ENCODE measurements at places on chromosomes 16 and 17.
A peak's percentile ranks its signal among the peaks of the same experiment; 100 is the strongest.

GRCh38 chr16:50581845-50582244 is 33.6 kb downstream of the NKD1 start:
- DNase-seq, result no peak

DNA sequence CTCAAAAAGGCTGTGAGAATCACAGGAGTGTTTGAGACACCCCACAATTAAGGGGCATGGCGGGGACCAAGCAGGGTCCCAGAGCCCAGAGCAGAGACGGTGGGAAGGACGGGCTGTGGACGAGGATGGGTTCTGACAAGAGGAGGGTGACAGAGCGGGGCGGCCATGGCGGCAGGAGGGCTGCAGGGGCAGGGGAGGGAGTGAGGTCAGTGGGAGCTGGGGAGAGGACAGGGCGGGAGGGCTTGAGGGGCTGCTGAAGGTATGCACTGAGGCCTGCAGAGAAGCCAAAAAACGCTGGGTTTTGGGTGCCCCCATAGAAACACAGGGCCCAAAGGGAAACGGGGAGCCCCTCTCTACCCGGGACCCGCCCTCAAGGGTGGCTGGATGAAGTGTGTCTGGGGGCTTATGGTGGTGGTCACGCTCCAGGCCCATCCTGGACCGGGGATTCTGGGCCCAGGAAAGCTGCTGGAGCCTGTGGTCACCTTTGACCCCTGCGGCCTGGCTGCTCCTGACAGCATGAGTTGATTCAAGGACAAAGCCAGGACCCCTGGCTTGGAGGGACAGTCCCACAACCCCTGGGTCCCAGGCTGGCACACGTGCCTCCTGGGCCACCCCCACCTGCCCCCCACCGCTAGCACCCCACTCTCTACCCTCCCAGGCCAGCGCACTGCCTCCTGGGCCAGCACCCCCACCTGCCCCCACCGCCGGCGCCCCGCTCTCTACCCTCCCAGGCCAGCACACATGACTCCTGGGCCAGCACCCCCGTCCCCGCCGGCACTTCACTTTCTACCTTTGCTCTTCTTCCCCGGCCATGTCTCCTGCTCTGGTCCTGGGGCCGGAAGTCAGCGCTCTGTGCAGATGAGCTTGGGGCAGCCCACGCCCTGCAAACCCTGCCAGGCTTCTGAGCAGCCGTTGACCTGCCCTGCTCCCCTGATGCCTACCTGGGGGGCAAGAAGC is 31.0 kb upstream of the ACSF3 start:
- no peak for DNase-seq

DNA sequence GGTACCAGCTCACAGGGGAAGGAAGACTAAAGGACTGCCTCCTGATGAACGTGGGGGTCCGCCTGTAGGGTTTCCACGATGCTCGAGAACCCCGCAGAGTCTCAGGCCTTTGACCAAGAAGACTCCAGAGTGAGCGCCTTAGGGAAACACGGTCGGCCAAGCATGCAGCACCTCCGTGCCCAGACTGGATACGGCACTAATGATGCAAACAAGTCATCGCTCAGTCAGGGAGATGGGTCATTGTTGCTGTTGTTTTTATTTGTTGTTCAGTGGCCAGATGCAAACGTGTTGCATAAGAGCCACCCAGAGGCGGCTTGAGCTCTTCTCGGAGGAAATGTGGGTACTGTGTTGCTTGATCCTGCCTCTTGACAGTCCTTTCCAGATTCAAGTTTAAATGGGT is 19.3 kb upstream of the RBFOX3 start:
- DNase-seq, result no peak

GRCh38 chr16:89322321-89323119 is 105.0 kb downstream of the ZNF778 start:
- DNase-seq, result peak; percentile 60

DNA sequence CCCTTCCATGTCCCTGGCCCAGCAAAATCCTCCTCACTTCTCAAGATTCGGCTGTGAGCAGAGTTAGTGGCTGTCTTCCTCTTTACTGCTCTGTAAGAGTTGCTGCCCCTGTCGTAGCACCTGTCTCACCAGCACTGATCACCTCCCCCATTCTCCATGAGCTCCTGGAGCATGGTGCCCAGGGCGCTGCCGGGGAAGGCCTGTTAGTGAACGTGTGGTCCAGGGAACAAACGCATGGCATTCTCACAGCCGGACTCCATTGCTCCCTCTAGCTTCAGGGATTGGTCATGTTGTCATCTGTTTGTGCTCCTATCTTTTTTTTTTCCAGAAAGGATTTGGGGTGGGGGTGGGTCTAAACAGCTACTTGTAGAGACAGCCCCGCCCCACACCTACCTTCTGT is 141.2 kb downstream of the CMIP start:
- no peak for DNase-seq

DNA sequence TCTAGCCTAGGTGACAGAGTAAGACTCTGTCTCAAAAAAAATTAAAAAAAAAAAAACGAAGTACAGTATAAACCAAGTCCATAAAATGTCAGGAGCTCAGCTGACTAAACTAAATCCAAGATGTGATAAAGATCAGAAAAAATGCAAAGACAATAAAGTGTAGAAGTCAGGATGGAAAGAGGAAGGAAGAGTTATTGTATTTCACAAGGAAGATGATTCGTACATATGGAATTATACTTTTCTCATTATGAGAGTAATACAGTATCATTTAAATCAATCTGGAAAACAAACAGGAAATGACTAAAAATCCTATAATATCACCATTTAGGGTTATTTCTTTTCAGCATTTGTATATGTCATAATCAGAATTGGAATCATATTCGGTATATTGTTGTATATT is 11.4 kb upstream of the APOH start:
- no peak for DNase-seq

- DNase-seq, result no peak
Observed at GRCh38 chr17:48442819-48443218, 12.8 kb upstream of the SKAP1 start.

- DNase-seq, result no peak
Observed at GRCh38 chr17:80824549-80825470, 166.8 kb upstream of the CHMP6 start.

DNA sequence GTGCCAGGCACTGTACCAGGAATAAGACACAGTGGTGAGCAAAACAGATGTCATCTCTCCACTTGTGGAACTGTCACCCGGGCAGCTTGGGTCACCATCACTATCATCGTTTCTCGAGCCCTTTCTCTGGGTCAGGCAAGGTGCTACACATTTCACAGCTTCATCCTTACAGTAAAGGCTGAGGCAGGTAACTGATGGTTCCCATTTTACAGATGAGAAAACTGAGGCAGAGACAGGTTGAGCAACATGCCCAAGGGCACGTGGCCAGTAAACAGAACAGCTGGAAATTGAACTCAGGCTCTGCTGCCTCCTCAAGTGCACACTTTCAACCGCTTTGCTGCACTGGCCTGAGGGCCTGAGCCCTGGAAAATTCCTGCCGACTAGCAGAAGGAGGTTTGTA is 294.6 kb downstream of the XYLT1 start:
- peak; percentile 5 for DNase-seq

DNA sequence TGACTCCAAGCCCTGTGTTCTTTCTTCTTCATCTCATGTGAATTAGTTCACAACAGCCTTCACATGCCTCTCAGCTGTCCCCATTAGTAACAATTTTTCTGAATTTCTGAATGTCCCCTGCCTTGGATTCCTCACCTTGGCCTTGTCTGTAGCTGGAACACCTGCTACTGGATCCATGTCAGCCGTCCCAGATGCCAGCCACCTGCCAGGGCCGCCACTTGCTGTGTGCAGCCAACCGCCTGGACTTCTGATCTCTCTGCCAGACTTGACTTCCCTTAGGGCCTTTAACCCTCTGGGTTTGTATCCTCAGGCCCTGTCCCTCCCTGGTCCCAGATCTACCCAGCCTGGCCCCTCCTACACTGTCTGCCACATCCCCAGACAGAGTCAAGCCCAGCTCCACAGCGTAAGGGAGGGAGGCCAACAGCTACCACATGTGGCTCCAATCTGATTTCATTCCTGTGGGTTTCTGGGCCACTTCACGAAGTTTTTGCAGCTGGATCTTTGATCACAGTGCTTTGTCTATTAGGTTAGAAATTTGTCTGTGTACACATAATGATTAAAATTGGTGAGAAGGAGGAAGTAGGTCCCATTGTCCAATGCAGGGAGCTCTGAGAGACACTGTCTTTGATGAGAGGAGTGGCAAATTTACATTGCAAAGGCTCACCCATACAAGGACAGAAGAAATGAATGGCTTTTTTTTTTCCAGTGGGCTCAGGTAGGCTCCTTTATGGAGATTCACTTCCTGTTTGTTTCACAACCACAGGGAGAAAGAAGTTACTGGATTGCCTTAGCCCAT is 15.3 kb downstream of the MPP2 start:
- no peak for DNase-seq

DNA sequence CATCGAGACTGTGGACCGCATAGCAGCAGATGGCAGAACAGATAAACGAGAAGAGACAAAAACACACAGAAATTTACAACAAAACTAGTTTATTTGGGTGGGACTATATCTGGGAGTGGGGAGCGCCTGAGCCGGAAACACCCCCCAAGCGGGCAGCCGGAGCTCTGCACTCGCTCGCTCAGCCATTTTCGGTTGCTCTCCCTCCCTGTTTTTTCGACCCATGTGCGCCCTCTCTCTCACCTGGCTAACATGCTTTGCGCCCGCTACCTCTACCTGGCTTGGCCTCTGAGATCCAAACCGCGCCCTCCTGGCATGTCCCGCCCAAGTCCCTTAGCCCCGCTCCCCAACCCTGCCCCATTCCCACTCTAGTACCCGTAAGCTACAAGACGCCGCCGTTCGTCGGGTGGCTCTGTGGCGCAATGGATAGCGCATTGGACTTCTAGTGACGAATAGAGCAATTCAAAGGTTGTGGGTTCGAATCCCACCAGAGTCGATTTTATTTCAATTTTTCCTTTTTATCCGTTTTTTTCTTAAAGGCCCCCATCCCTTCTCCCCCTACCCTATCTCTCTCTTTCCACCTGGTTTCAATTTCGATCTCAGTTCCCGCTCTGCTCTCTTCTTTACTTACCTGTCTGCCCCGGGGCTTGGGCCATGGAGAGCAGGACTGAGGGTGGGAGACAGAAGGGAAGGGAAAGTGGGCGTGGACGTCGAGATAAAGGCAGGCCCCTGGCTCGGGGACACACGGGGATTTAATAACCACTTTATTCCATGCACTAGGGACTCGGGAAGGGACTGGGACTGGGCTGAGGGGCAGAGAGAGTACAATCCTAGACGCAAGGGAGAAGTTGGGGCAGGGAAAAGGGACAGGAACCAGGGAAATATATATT is 2.4 kb upstream of the ALOXE3 start:
- peak; percentile 63 for DNase-seq

- no peak for DNase-seq
Observed at GRCh38 chr17:57370619-57371018, 114.3 kb downstream of the MSI2 start.

DNA sequence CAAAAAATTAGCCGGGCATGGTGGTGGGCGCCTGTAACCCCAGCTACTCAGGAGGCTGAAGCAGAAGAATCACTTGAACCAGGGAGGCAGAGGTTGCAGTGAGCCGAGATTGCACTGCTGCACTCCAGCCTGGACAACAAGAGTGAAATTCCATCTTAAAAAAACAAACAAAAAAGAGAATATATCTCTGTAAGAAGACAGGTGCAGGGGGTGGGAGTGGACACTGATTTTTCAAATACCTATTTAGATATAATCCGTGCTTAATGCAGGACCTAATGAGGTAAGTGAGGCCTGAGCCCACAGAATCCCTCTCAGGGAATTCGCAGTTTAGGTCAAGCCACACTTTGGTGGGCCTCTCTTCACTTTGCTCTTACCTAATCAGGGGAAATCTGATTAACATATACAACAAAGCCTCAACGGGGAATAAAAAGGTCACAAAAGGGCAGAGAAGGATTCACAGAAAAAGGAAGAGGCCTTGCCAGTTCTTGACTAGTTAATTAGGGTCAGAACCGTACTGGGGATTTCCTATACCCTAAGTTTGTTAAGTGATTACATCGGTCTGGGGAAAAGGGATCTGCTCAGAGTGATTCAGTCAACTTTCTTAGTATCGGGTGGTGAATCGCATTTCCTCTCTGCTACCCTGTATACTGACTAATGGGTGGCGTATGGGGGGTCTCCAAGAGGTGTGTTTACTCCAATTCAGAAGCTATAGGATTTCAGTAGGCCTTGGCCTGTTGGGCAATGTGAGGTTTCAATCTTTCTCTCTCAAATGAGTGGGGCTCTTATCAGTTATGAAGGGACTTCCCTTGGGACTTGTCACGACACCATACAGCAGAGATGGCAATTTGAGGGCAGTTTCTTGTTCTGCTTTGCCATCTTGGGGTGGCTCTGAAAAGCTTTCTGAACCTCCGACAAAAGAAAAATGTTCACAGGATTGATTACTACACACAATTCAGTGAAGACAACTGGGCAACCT is 1.9 kb upstream of the NFAT5 start:
- no peak for DNase-seq

GRCh38 chr16:71771571-71771970 is 37.1 kb downstream of the AP1G1 start:
- DNase-seq, result no peak

DNA sequence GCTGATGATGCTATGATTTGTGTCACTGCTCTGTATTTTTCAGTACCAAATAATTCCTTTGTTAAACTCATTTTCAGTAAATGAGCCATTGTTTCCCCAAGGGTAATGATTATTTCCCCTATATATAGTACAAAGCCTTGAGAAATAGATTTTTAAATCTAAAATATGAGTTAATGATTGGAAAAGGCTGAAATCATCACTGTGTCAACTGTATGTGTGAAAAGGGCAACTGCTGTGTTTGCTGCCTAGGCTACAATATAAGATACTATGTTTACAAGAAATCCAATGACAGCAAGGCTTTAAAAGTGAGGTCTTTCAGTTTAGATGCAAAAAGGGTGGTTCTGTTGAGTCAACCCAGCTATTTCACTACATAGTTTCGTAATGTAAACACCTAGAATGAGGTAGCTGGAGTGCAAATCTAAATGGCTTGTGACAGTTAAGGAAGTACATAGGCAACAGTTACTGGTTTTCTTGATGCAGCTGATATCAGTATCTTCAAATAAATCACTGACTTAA is 15.3 kb downstream of the NLK start:
- DNase-seq, result no peak

DNA sequence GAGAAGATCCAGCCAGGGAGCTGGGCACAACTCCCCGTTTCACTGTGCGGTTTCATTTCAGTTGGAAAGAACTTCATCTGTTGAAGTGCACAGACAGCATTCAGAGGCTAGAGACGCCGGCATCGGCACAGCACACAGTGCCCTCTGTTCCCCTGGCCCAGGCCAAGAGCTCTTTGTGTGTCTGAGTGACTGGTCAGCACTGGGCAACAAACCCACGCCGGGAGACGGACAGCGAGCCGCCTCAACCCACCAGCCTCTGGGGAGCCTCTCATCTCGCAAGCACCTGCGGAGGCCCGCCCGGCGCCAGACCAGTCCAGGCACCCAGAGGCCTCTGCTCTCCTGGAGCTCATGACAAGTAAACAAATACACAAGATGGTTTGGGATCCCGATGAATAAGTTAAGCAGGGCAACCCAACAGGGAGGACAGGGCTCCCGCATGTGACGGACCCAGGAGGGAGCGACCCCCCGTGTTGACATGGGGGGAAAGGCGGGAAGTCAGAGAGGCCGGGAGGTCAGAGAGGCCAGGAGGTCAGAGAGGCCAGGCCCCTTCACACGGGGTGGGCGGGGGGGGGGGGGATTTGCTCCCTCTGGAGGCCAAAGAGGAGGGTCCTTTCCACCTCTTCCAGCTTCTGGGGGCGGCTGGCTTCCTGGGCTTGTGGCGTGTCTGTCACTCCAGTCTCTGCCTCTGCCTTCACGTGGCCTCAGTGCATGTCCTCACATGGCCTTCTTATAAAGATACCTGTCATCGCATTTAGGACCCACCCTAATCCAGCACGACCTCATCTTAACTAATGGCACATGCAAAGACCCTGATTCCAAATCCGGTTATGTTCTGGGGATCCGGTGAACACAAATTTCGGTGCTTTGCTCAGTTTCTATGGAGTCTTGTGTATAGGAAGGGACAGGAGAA is 25.8 kb upstream of the KLHDC4 start:
- no peak for DNase-seq

All from thyroid gland (tissue), 4 donors.